Lung (tissue), 17 donors: ENCODE measurements at places on chromosomes 11 and 22. TPM values are rescaled to one million over a fixed set of nuclear protein-coding genes. Genes with fewer than 3 reads are reported as not detected.

OR51B2 gene
- not detected for total RNA-seq

KDM4E gene
- not detected for total RNA-seq

SOX6 gene
- total RNA-seq: 31.7 TPM

CDC42EP1 gene
- total RNA-seq: 23.9 TPM

RPL27A gene
- total RNA-seq: 1,085 TPM

OR1S2 gene
- not detected for total RNA-seq

OR2D2 gene
- not detected for total RNA-seq

NRIP3 gene
- 1.9 TPM for total RNA-seq

HTR3B gene
- not detected for total RNA-seq

C11orf52 gene
- 16.0 TPM for total RNA-seq

PIWIL4 gene
- 5.8 TPM for total RNA-seq

GDPD4 gene
- total RNA-seq: not detected

CYB5R3 gene
- 265 TPM for total RNA-seq

PANX3 gene
- total RNA-seq: not detected

RGL4 gene
- 3.1 TPM for total RNA-seq

DDIAS gene
- 2.1 TPM for total RNA-seq
